ENCODE measurements at places on chromosomes 7 and 10.

- no peak for DNase-seq
These were observed 195.5 kb downstream of the CDK14 start for GRCh38 chr7:90791596-90791995.

GRCh38 chr10:22501863-22502262 lies 156.6 kb downstream of the SPAG6 start:
- no peak for DNase-seq

GRCh38 chr10:119206603-119207365 lies 587 bp upstream of the GRK5 start:
- peak; percentile 55 for DNase-seq

GRCh38 chr10:35452171-35452570 lies 115.9 kb downstream of the CCNY start:
- DNase-seq, result no peak

DNA sequence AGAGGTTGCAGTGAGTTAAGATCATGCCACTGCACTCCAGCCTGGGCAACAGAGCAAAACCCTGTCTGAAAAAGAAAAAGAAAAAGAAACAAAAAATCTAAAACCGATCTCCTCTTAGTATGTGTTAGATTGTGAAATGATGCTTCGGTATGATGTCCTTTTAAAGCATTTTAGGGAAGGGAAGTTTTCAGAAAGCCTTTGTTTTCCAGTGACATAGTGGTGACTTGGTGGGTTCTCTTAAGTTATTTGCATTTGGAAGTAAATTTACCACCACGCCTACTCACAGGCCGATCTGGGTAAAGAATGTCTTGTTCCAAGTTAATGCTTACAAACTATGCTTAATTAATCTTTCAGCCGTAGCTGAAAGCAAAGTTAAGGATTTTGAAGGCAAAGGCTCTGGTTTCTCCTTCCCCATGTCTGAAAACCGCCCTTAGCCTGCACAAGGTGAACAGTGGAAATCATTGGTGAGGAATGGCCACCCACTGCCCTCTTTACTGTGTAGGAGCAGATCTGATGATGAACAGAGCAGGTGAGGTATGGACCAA lies 10.7 kb downstream of the MTURN start:
- DNase-seq, result no peak

DNA sequence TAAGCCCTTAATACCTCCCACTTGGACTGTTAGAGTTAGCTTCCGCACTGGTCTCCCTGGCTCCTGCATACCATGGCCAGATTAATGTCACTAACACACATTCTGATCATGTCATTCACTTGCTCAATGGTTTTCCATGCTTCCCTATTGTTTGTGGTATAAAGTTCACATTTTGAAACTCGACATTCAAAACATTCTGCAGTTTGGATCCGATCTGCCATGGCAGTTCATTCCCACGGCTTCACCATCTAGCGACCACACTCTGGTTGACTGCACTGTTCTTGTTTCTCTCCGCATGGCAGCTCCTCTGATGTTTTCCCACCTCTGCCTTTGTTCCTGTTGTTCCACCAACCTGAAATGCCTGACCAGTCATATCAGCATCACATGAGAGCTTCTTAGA lies 87.4 kb upstream of the WAC start:
- DNase-seq, result no peak

DNA sequence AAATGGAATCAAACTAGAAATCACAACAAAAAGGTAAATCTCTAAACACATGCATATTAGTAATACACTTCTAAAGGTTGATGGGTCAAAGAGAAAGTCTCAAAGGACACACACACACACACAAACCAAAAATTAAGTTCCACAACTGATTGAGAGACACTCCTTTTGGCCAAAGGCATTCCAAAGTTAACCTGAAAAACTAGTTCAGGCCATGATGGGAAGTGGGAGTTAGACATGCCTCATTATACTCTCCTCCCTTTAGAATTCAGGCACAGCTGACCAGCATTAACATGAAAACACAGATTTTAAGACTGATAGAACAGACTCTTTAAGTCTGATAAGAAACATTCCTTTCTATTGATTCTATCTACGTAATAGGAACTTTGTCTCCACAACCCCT lies 332.4 kb upstream of the IGFBP3 start:
- no peak for DNase-seq

- no peak for DNase-seq
These were observed 78.5 kb upstream of the PPIF start for GRCh38 chr10:79268742-79269141.

DNA sequence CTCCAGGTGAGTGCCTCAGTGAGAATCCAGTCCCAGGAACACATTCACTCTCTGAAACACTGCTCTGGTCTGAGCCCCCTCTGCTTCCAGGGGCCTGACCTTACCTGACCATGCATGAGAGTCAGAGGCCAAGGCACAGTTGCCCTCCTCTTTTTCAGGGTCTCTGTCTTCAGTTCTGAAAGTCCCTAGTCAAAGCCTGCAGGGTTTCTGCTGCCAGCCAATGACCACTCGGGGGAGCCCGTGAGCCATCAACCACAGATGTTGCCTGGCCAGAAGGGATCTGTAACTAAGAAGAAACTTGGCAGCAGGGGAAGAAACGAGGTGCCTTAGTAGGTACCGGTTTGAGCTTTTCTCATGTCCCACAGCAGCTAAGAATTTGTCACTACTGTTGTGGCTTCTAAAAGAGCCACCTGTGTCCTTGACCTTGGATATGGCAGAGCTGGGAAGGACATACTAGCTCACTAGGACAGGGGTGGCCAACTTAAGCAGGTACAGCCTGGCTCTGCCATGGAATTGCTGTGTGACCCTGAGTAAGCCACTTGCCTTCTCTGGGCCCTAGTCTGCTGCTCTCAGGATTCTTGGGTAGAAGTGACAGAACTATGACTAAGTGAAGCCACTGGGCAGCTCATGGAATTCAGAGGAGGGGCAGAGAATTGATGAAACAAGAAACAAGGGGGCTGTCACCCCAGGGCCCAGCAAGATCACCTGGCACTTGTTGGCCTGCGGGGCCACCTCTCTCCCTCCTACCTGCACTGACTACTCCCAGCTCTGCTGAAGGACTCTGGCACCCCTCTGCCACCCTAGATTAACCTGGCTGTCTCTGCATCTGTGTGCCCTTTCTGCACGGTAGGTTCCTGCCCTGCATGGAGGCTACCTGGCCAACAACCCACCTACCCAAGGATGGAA lies 83.8 kb upstream of the GPR26 start:
- DNase-seq, result peak; percentile 24

- no peak for DNase-seq
These were observed 16.5 kb downstream of the KDM7A start for GRCh38 chr7:140160308-140160707.

GRCh38 chr7:104859754-104860426 lies 154.1 kb upstream of the KMT2E start:
- no peak for DNase-seq

- no peak for DNase-seq
These were observed 77.6 kb downstream of the GALNT11 start for GRCh38 chr7:152103066-152103465.

GRCh38 chr7:130304878-130305277 lies 11.9 kb downstream of the CPA4 start:
- no peak for DNase-seq

DNA sequence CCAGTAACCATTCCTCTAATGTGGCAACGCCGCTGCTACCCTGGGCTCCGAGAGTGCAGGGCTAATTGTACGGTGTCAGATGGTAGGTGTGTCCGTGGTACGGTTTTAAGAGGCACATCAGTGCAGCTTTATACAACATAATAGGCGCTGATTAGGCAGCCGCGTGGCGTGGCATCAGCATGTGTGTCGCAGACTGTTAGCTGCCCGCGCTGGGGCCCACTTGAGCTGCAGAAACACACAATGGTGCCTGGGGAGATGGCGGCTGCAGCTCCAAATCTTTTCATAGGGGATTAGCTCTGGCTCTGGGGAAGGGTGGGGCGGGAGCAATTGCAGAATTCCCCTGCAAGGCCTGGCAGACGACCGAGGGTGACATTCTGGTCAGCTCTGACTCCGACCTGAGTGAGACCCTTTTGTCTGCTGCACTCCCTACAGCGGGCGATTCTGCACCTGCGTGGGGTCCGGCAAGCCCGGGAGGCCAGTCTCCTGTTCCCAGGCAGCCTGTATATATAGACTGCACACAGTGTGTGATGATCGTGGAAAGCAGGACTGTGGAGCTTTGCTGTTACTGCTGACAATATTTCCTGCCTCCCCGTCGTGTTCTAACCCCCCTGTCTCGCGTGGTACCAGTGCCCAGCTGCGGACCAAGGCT lies 722.7 kb upstream of the CELF2 start:
- peak; percentile 14 for DNase-seq

GRCh38 chr10:100864978-100865377 lies 47.8 kb upstream of the SLF2 start:
- no peak for DNase-seq

- DNase-seq, result no peak
These were observed 71.5 kb downstream of the GPR85 start for GRCh38 chr7:113015034-113015645.

- no peak for DNase-seq
These were observed 26.9 kb downstream of the HIP1 start for GRCh38 chr7:75711656-75712514.

GRCh38 chr10:113711142-113711541 lies 31.4 kb downstream of the CASP7 start:
- DNase-seq, result no peak

DNA sequence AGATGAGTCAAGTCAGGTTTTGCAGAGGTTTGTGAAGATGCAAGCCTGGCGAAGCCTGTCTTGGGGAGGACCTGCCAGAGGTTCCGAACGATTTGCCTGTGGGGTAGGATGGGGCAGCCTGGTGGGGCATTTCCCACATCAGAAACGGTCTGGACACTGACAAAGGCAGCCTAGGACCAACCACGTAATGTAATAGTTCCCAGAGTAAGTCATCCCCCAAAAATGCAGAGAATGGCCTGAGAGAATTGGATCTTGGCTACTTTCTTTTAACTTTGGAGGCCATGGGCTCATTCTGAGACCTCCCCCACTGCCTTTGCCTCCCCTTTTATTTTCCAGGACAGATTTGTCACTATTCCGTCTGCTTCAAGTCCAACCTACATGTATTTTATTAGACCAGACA lies 168.9 kb upstream of the SH2B2 start:
- DNase-seq, result no peak

GRCh38 chr10:71711052-71711623 lies 8.4 kb downstream of the C10orf105 start:
- no peak for DNase-seq

GRCh38 chr10:1187855-1188557 lies 131.8 kb downstream of the WDR37 start:
- DNase-seq, result no peak

GRCh38 chr10:50641626-50642025 lies 17.9 kb upstream of the SGMS1 start:
- DNase-seq, result no peak

- DNase-seq, result no peak
These were observed 5.5 kb downstream of the LFNG start for GRCh38 chr7:2524808-2525657.

DNA sequence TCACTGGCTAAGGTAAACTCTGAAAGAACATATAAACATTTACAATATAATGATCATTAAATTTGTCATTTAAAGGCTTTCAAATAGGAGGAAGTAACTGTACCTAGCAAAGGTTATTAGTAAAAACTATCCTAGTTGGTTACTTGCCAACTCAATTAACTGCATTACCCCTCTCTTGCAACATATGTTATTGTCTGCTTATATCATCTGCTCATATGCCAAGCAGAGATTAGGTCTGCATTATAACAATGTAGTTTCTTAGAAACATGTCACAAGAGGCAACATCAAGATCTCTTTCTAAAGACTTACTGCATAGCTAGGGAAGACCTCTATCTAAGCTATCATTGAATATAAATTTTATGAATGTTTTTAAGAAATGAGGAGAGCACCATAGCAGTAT lies 132.5 kb downstream of the RELN start:
- no peak for DNase-seq

- no peak for DNase-seq
These were observed 833.8 kb downstream of the GRID1 start for GRCh38 chr10:85532773-85533172.

DNA sequence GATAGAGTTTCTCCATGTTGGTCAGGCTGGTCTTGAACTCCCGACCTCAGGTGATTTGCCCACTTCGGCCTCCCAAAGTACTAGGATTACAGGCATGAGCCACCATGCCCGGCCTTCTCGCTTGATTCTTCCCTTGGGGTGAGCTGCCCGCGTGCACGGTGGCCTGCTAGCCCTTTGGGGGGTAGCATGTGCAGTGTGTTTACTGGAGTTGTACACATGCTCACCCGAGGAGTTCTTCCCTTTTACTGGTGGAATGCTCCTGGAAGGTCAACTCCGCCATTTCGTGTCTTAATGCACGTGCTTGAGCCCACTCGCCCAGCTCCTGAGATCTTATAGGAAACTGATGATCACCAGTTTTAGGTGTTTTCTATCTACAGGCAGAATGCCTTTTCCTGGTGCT lies 17.0 kb upstream of the ADAMTS14 start:
- no peak for DNase-seq

- no peak for DNase-seq
These were observed 29.9 kb downstream of the NKX2-3 start for GRCh38 chr10:99562631-99563030.

DNA sequence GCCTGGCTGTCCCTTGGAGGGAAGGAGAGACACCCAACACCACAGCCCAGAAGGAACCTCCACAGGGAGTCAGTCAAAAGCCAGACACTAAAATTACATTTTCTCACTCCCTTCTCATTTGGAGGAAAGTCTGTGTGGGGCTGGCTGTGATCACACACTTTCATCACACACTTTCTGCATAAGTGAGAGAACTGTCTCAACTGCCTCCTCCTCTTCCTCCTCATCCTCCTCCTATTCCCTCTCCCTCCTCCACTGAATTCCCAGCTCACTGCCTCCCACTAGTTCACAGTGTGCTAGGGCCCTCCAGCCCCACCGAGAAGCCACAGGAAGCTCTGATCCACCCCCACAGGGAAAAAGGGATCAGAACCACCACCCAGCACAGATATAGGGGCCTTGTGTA lies 91.6 kb downstream of the KCNMA1 start:
- no peak for DNase-seq

DNA sequence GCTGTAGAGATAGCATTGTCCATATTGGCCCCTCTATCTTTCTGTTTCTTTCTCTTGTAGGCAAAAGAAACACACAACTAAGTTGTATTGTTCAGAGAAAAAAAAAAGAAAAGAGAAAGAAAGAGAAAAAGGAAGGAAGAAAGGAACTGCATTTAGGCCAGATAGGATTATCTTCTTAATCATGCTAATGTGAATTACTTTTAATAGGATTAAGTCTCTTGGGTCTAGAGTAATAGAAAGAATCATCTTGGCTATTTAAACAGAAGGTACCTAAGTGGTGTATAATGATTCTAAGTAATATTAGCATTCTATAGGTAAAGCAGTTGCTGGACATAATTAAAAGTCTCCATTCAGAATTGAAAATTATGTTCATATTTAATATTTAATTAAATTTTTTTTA lies 42.2 kb downstream of the GPR85 start:
- no peak for DNase-seq

GRCh38 chr7:17490825-17491224 lies 192.4 kb downstream of the AHR start:
- no peak for DNase-seq
